ENCODE measurements at places on chromosomes 16 and 17. TPM values are rescaled to one million over a fixed set of nuclear protein-coding genes. Genes with fewer than 3 reads are reported as not detected.

Gene C17orf78
- not detected for polyA plus RNA-seq

Gene TBC1D3
- not detected for polyA plus RNA-seq

Gene TP53TG3C
- not detected for polyA plus RNA-seq

Gene PRM2
- polyA plus RNA-seq: not detected

Gene PRSS53
- polyA plus RNA-seq: 0.30 TPM

Gene MT1M
- 7.9 TPM for polyA plus RNA-seq

Gene MGAT5B
- 0.61 TPM for polyA plus RNA-seq

Gene CDRT15L2
- not detected for polyA plus RNA-seq

Gene CCDC40
- 1.5 TPM for polyA plus RNA-seq

Gene CCL5
- polyA plus RNA-seq: 2.1 TPM

Gene MPV17L
- 7.0 TPM for polyA plus RNA-seq

Data from ovary (tissue), 10 donors.